ENCODE measurements at places on chromosomes 12 and 14.

- DNase-seq = peak; percentile 27
Measured at GRCh38 chr14:91138511-91139359, 24.9 kb downstream of the DGLUCY start.

DNA sequence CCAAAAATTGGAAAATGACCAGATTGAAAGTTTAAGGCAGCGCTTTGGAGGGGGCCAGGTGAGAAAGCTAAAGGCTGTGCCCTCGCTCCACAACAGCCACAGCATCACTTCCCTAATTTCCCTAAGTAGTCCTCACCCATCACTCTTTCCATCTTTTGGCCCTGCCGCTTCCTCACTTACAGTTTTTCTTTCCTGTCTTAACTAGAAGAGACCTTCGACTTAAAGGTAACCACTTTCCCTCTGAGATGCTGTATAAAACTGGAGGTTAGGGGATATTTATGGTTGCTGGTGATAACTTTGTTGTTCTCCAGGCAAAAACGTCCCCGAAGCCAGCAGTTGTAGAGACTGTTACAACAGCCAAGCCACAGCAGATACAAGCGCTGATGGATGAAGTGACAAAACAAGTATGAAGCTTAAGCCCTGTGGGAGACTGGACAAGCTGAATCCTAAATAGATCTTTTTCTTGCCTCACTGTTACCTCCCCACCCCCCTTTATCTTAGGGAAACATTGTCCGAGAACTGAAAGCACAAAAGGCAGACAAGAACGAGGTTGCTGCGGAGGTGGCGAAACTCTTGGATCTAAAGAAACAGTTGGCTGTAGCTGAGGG, 4.3 kb downstream of the DDIT3 start:
- DNase-seq = no peak

- no peak for DNase-seq
Measured at GRCh38 chr12:106736051-106736957, 38.2 kb upstream of the RIC8B start.

GRCh38 chr12:8867009-8867408, 44.6 kb downstream of the A2ML1 start:
- DNase-seq = no peak
